ENCODE measurements at places on chromosomes 2 and 18.

DNA sequence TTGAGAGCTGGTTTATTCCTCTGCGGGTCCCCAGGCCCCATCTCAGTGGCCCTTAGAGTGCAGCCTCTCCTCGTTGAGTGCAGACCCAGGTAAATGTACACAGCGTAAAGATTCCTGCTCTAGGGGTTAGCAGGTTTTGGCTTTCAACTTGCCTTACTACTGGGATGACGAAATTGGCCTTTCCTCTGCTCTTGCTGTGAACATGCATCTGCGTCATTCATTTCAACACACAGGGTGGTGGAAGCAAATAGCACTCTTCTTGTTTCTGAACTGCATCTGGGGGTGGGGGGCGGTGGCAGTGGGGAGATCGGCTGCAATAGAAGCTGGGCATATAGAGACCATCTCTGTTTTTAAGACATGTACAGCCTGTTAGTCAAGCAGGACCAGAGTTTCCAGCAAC lies 16.5 kb upstream of the SLC16A14 start:
- no peak for DNase-seq

GRCh38 chr18:35458677-35459441 lies 38.9 kb downstream of the INO80C start:
- no peak for DNase-seq

GRCh38 chr2:45009303-45009927 lies at the start of gene SIX2:
Gene SIX2 (minus strand): TSS chr2:45009452. CDS start chr2:45009110, 342 bp downstream.
- no peak for DNase-seq

DNA sequence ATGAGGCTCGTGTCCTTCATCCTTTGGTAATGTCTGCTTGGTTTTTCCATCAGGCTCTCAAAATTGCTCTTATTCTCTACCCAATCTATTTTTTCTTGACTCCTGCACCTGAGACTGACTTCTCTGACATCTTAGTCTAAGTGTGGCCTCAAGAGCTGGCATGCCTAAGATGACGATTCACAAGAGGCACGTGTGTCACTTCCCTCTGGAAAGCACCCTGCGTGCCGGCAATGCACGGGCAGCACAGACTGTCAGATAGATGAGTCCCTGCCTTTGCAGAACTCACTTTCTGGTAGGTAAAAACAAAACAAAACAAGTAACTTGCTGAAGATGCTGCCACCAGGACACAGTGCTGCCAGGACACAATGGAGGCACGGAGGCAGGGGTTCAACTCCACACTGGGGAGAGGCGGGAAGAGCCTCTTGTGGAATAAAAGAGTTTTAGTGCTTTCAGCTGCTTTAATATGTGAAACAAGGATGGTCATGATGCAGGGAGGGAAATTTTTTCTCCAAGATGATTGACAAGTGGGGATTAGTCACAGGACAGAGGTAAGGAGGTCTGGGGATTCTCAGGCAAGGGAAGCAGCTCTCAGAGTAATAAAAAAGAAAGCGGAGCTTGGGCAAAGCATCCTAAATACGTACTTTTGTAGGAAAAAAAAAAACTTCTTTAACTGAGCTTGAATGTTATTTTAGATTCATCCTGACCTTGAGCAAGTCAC lies 27.3 kb downstream of the CYB5A start:
- DNase-seq = no peak

DNA sequence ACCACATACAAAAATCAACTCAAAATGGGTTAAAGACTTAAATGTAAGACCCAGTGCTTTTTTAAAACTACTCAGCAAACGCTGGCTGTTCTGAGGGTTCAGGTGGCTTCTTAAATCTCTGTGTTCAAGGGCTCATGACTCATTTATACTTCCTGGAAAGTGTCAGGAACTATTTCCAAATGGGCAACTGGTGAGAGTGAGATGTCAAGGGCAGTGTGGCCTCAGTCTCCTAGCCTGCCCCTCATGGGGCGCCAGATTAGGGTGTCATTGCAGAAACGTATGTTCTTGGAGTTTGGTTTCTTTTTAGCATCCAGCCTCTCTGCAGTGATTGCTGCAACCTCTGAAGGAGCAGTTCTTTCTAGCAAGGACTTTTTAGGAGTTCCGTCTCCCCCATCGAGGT lies 485.4 kb downstream of the TNS1 start:
- no peak for DNase-seq

DNA sequence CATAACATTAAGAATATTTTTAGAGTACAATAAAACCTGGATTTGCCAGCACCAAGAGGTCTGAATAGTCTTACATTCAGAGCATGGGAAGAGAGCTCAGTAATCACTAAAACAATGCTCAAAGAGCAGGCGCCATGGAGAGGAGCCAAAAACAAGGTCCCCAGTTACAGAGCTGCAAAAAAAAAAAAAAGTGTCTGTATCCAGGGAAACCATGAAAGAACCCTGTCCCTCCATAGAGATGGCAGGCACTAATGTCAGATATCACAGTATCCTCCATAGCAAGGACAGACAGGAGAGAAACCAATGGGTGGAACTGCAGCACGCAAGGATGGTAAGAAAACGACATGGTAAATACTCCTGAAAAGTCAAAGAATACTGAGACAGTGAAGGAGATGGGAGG lies 19.5 kb downstream of the FBXO15 start:
- DNase-seq = no peak

GRCh38 chr2:216201692-216202306 lies 92.7 kb downstream of the XRCC5 start:
- no peak for DNase-seq

GRCh38 chr18:24799176-24799575 lies 338.7 kb downstream of the HRH4 start:
- no peak for DNase-seq
